ENCODE measurements at places on chromosomes 16 and 17.

- DNase-seq: no peak
Observed at GRCh38 chr17:15397620-15398019, 56.2 kb upstream of the TEKT3 start.

GRCh38 chr17:67931227-67931626, 65.0 kb downstream of the C17orf58 start:
- DNase-seq: no peak

GRCh38 chr16:54719624-54720023, 211.0 kb upstream of the IRX5 start:
- DNase-seq: no peak

DNA sequence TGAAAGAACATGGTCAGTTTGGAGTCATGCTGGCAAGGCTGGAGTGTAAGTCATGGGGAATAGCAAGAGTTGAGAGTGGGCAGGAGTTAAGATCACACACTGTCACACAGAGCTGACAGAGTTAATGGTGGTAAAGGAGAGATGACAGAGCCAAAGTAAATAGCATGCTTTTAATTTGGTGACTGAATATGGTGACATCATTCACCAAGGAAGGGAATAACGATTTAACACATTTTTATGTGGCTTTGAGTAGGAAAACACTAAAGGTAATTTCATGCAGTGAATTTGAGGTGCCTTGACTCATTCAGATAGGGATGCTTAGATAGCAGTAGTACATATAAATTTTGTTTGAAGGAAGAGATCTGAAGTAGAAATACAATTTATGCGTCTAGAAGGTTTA, 42.1 kb downstream of the SYNRG start:
- DNase-seq: no peak

- no peak for DNase-seq
Observed at GRCh38 chr16:70529051-70529777, 5.6 kb downstream of the SF3B3 start.

GRCh38 chr17:63504261-63504660, 18.9 kb upstream of the KCNH6 start:
- DNase-seq: no peak

GRCh38 chr16:67779256-67780014, 26.9 kb downstream of the RANBP10 start:
- no peak for DNase-seq

- no peak for DNase-seq
Observed at GRCh38 chr16:79192904-79193303, 407.6 kb downstream of the MAF start.

DNA sequence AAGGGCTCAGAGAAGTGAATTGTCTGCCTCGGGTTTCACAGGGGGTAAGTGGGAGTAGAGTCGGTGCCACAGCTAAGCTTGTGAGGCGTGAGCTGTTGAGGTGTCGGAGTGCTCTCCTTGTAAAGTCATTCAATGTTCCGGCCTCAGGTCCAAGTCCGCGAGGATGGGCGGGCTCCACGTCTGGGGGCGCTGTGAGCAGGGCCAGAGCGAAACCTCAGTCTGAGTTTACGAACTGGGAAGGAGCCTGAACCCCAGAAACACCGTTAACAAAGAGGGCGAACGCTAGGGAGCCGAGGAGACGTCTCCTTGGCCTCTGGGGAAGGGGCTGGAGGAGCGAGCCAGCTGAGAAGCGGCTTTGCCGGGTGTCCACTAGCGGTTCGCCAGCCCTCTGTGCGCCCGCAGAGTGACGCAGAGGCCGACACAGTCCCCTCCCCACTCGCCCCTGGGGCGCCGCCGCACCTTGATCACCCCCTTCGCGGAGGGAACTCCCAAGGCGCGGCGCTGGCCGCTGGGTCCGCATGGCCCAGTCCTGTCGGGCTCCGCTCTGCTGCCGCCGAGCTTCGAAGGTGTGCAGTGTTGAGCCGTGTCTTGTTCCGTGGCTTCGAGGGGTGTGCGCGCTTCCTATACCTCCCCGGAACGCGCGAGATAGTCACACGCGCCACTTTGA, 4.9 kb downstream of the IRX3 start:
- no peak for DNase-seq

- no peak for DNase-seq
Observed at GRCh38 chr17:760371-760770, 8.3 kb upstream of the GEMIN4 start.

DNA sequence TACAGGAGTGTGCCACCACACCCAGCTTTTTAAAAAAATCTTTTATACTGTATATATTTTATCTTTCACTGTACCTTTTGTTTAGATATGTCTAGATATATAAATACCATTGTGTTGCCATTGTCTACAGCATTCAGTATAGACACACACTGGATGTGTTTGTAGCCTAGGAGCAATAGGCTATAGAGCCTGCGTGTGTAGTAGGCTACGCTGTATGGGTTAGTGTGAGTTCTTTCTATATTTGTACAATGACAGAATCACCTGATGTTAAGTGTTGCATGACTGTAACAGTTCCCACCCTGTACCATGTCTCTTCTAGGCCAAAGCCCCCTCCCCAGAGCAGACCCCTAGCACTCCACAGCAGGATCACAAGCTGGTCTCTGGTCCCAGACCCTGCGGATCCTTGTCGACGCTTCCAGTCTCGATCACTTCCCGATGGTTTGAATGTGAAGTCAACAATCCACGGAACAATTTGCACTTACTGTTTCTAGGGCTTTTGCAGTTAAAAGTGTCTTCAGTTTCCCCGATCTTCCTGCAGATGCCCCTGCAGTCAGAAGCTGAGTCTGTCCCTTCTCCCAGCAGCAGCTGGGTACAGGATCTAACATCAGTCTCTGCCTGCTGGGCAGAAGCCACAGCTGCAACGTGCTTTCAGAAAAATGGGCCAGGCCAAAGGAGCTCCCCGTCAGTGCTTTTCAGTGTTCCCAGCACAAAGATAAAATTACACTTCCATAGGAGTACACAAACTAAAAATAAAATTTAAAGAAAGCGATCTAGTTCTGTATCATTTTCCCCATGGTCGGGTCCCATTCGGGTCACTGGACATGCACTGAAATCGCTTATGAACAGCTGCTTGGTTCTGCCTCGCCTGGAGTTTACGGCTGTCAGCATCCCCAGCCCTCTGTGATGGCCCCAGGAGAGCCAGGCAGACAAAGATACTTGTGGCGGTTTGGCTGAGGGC, 35.4 kb downstream of the ADAM11 start:
- DNase-seq: no peak

DNA sequence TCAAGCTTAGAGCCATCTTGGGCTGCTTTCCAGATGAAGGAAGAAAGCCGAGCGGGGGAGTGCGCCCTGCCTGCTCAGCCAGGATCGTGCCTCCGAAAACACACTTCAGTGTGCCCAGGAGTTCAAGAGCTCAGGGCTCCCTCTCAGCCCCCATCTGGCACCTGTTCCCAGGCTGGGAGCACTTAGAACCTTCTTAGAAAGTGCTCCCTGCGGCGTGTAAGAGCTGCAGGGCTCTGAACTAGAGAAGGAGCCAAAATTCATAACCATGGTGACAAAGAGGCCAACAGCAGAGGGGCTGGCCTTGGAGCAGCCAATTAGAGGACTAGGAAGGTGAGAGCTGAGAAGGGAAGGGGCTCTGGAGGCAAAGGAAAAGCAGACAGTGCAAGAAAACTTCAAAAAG, 59.0 kb upstream of the TNRC6C start:
- no peak for DNase-seq

GRCh38 chr16:740764-741505, at the start of gene CIAO3:
Gene CIAO3, minus strand, starts transcription at chr16:740997. Its CDS starts 12 bp downstream, at chr16:740985.
- DNase-seq: peak; percentile 88

- DNase-seq: no peak
Observed at GRCh38 chr17:43475494-43476089, 8.2 kb upstream of the DHX8 start.

DNA sequence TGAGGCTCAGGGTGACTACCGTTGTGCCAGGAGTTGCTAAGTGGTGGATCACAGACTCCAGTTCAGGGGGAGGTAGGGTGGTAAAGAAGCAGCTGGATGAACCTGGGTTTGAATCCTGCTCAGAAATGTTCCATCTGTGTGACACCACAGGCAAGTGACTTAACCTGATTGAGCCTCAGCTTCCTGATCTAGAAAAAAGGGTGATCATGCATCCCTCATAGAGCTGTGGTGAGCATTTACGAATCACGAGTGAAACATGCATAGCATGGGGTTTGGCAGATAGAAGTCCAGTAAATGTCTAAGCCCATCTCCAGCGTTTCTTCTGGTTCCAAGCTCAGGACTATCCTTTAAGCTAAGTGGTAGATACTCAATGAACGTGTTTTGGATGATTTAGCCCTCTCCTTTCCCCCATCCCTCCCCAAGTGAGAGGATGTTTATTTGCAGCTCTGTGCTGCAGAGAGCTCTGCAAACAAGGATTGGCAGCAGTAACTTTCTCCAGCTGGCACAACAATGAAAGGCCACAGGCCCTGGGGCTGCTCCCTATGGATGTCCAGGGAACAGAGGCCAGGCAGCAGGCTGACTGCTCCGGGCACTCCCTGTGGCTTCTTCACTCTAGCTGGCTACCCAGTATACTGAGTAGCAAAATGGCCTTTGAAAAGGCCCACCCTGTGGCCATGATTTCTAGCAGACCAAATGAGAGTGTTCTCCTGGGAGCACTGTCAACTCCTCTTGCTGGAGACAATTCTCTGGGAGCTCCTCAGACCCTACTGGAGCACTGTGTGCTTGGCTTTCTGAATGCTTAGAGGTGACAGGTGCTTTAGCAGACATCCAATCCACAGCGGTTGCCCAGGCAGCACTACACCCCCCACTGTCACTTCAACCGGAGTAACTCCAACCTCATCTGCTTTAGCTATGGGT, 21.3 kb downstream of the CA4 start:
- DNase-seq: no peak

DNA sequence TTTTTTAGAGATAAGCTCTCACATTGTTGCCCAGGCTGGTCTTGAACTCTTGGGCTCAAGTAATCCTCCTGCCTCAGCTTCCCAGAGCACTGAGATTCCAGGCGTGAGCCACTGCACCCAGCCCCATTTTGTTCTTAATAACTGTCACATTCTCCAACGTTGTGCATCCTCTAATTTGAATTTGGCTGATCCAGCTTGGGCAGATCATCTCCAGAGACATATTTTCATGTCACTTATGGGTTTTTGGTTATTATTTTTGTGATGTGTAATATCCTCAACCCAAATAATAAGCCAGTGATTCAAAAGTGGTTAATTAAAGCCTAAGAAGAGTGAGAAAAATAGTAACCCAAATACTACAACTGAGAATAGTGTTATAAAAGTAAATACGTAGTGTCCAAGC, 16.2 kb upstream of the COL1A1 start:
- DNase-seq: no peak

- no peak for DNase-seq
Observed at GRCh38 chr17:66354981-66355380, 52.6 kb downstream of the PRKCA start.

DNA sequence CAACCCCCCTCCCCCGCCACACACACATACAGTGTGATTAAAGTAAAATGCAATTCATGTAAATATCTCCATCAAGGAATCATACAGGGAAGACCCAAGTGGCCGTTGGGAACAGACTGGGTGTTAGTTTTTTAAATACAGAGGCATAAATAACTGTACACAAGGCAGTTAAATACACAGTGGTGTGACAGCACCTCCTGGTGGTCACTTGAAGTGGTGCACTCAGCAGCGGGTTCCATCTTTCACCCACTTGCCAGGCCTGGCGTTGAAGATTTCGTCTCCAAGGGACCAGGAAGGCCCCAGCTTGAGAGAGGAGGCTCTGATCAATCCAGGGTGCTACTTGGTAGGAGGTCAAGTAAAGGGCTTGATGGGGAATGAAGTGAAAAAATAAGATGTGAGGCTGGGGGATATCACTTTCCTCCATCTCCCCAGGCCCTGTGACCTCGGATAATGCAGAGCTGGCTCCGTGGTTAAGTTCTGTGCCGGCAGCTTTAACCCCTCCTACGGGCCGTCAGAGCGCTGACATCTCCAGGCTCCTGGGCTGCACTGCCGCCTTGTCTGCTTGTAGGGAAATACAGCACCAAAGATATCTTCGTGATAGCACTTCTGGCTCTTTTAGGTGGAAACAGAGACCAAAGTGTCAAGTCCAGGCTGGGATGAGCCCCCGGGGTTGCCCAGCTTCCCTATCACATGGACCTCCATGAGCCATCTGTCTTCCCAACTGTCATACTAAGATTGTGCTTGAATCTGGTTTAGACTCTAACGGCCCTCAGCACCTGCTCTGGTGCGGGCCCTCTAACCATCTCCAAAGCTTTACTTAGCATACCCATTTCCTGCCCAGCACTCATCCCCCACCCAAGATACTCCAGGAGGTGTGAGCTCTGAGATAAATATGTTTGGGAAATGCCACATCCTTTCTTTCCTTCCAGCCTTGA, 20.7 kb downstream of the LGALS9 start:
- DNase-seq: peak; percentile 41

DNA sequence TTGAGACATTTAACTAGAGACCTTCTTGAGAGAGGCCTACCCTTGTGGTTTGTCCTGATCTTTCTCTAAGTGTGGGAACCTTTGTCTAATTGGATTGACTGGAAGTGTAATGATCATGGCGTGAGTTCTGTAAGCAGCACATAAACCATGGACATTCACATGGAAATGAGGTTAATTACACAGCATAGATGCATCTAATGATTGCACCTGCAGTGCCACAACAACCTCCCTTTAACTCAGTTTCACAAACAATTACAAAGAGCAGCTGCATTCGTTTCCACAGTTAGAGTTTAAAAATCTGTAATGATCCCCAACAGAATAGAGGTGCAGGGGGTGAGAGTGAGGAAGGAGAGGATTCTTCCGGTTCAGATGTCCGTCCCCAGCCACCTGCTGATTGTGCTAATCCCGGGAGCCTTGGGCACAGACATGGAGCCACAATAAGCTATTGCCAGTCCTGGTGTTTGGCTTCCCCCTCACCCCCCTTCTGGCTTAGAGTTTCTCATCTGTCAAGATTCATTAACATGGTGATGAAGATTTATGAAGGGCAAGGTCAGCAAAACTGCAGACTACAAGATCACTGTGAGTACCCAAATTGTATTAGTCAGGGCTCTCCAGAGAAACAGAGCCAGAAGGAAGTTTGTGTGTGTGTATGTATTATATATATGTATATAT, 659.2 kb upstream of the SOX9 start:
- no peak for DNase-seq

DNA sequence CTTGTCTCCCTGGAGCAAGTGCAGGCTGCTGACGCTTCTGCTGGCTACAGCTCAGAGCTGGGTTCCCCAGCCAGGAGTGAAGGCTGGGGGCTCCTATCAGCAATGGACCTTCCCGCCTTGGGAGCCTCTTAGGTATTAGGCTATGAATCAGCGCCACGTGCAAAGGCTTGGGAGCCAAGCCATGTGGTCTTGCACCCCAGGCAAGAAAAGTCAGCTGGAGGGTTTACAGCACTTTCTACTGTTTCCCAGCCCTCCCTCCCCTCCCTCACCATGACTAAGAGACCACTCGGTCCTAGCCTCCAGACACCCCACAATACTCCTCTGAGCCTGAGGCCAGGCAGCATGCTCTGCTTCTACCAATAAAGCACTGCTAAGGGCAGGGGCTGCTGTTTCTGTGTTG, 12.3 kb downstream of the EPX start:
- no peak for DNase-seq
